H9 (cell line): ENCODE measurements at places on chromosomes 12 and 14. TPM values are rescaled to one million over a fixed set of nuclear protein-coding genes. Genes with fewer than 3 reads are reported as not detected.

Gene STAC3
- 2.0 and 2.8 TPM in 2 replicates for total RNA-seq

Gene GALNT9
- total RNA-seq: 0.35 and 0.88 TPM in 2 replicates

Gene AGAP2
- 4.6 and 5.3 TPM in 2 replicates for total RNA-seq

Gene TPH2
- total RNA-seq: 0.66 and 0.83 TPM in 2 replicates

DNA sequence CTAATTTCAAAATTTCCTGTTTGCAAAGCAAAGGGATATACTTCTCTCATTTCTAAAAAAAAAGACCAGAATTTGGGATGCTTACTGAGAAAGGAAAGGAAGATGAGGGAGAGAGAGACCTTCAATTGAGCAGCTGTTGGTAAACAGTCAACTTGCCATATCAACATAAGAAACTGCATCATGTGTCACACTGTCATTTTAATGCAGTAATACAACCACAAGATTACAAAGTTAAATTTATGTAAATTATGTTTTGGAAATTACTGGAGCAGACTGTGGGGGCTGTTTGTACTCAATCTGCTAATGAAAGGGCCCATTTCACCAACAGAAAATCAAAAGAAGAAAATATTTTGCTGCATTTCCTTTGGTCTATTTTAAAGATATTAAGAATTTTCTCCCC, 370.4 kb upstream of the TMPO start:
- H3K4me3 ChIP-seq: no peak overlapping the region
- no peaks in the 10 kb centered on the region for H3K27me3 ChIP-seq
- no peaks in the 10 kb centered on the region for H3K36me3 ChIP-seq
- no peaks in the 10 kb centered on the region; the same call in 1 of the 2 replicates for H3K4me1 ChIP-seq

- no peak overlapping the region for H3K27ac ChIP-seq
- no peaks in the 10 kb centered on the region for H3K27me3 ChIP-seq
- H3K4me1 ChIP-seq: no peaks in the 10 kb centered on the region
- H3K36me3 ChIP-seq: no peaks in the 10 kb centered on the region; the same call in 2 of the 3 replicates
These were observed 1141.2 kb upstream of the TMEM132C start for GRCh38 chr12:127125607-127126259.

DNA sequence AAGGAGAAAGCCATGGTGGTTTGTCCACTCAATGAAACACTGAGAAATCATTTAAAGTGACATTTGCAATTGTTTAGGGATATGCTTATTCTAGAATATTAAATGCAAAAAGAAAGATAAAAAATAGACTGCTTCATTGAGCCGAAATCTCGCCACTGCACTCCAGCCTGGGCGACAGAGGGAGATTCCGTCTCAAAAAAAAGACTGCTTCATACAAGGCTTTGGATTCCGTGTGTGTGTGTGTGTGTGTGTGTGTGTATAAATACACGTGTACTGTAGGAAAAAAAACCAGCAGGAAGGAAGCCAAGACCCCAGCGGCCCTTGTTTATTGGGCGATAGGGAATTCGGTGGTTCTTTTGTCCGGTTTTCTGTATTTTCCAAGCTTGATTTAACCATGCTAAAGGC, 3.2 kb upstream of the ZNF839 start:
- H3K27me3 ChIP-seq: no peaks in the 10 kb centered on the region; the same call in 1 of the 2 replicates
- H3K4me1 ChIP-seq: no peaks in the 10 kb centered on the region; the same call in 1 of the 2 replicates
- H3K27ac ChIP-seq: no peak overlapping the region
- no peak for DNase-seq
- no peaks in the 10 kb centered on the region; the same call in 2 of the 3 replicates for H3K36me3 ChIP-seq
- H3K4me3 ChIP-seq: peak overlapping the region; percentile 88
